Left ventricle myocardium superior (tissue), 1 donor: ENCODE measurements at places on chromosomes 3 and 15.

GRCh38 chr3:37030588-37030987 is 37.3 kb downstream of the MLH1 start:
- DNase-seq, result no peak

DNA sequence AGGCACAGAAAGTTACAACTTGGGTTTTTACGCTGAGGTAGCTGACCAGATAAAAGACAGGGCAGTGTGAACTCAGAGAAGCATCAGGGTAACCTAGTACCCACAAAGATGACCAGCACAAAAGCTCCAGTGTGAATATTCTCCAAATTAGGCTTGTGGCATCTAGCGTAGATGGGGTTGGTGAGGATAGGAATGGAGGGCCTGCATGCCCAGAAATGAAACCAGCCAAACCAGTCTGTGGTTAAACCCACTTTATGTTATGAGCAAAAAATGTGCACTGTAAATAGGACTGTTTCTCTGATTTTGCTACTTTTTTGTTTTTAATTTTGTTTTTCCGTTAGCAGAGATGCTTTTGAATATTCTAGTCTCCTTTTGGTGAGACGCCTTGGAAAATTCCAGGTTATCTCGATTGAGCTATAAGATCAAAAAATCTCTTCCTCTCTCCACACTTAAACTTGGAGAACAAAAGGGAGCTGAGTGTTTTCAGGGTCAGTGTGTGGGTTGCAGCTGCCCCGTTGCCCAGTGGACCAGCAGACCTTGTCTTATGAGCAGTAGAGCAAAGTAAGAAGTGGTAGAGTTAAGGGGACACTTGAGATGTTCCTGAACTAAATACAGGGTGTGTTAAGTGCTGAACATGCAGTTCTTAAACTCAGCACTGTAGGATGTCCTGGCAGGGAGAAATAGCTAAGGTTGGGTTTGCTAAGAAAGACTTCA is 132.9 kb downstream of the C3orf38 start:
- no peak for DNase-seq

GRCh38 chr3:105745046-105745445 is 123.8 kb downstream of the CBLB start:
- DNase-seq, result no peak

DNA sequence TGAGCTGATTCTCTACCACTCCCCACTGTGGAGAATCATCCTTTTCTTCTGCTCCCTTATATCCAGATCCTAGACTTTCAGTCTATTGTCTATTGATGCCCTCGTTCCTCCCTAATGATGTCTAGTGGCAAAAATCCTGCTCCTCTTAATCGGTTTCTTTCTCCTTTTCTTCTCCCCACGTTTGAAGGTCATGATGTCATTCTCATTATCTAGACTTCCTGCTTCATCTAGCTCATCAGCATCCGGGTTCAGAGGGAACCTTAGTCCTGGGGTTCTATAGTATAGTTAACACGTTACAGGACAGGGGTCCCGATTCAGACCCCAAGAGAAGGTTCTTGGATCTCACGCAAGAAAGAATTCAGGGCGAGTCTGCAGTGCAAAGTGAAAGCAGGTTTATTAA is 14.9 kb upstream of the ALDH1A2 start:
- DNase-seq, result no peak

- no peak for DNase-seq
Observed at GRCh38 chr3:143586576-143586975, 261.7 kb downstream of the SLC9A9 start.

- DNase-seq, result no peak
Observed at GRCh38 chr15:82950746-82951370, 1.7 kb downstream of the HOMER2 start.

DNA sequence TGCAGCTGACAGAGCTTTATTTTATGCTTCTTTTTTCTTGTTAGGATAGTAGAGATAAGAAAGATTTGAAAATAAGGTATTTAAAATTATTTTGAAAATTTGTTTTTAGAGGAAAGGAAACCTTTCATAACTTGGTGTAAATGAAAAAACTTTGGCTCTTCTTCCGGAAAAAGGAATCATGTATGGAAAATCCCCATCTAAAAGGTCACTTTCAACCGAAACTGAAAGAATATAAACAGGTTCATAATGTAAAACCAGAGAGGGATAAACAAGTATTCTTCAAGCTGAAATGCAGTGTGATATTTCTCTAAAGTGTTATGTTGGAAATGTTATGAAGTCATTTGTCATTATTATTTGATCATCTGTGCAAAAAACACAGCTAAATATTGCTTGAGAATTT is 246.8 kb downstream of the NFKBIZ start:
- no peak for DNase-seq

DNA sequence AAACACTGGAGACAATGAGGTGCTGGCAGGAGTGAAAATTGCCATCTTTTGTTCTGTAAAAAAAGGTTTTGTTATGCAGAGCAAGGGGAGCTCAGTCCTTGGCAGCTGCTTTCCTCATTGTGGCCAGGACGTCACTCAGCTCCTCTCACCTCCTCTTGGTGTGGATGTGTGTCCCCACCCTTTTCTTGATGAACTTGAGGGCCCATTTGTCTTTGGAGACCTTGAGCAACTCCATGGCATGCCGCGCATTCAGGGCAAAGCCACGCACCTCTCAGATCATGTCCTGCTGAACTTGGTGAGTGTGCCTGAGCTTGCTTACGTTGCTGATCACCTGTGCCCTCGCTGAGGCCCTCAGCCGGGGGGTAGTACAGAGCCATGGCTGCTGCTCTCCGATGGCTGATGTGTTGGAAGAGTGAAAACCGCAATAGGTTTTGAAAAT is 24.5 kb upstream of the BDH1 start:
- no peak for DNase-seq

DNA sequence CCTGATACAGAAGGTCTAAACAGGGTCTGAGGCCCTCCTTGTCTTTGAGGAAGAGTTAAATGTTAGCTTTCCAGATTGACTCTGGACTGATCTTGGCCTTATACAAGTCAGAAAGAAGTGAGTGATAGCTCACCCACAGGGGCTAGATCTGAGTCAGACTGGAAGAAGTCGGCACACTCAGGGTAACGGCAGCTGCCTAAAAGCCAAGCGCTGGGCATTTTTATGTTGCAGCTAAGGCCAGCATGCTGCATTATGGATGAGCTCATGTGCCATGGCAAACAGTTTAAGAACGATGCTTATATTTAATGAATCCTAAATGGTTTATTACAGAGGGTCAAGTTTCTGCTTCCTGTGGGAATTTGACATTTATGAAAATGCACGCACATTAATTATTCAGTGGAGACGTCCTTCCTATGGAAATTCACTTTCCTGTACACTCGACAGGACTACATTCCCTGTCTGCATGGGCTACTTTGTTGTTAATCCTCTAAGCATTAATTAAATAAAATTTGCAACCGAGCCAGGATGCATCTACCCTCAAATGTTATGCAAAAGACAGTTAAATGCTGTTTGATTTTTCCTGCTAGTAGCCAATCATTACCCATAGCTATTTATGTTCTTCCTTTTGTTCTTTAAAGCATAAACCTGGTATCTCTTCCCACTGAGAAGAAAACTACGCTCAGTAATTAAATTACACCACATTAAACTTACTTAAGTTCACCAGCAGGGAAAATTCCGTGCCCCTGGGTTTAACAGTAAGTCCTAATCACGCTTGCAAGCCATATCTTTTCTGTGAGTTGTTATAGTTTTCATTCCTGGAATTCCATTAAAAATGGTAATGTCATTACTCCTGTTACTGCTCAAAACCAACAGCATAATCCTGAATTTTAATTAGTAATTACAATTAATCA is 762.7 kb upstream of the CFAP20DC start:
- no peak for DNase-seq

DNA sequence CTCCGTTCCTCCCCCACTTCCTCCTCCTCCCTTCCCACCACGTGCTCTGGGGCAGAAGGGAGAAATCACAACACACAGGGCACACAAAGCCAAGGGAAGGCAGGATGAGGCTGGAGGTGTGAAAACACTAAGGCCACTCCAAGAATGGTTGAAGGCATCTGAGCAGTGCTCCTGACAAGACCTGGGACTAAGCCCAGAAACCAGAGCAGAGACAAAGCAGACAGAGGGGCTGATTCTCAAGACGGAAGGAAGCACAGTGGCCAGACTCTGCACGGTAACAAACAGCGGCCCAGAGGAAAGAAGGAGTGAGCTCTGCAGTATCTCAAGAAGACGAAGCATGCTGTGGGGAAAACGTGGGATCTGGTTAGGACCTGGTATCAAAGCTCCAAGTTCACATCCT is 78.1 kb downstream of the ADCY5 start:
- DNase-seq, result no peak

GRCh38 chr3:38782148-38782547 is 33.9 kb downstream of the SCN10A start:
- no peak for DNase-seq

DNA sequence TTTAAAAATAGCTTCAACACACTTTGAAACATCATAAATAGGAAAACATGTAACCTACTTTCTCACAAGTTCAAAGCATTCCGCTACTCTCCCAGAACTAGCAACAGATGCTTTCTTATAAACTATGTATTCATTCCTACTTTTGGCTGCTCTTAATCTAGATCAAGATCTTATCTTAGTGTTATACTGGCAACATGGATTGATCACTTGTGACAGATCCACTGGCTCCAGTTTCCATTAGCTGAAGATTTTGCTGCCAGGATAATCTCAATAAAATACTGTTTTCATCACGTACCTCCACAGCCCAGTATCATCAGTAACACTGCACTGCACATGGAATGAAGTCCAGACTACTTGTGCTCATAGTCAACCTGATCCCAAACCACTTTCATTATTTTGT is 491.7 kb upstream of the AGTR1 start:
- DNase-seq, result no peak

DNA sequence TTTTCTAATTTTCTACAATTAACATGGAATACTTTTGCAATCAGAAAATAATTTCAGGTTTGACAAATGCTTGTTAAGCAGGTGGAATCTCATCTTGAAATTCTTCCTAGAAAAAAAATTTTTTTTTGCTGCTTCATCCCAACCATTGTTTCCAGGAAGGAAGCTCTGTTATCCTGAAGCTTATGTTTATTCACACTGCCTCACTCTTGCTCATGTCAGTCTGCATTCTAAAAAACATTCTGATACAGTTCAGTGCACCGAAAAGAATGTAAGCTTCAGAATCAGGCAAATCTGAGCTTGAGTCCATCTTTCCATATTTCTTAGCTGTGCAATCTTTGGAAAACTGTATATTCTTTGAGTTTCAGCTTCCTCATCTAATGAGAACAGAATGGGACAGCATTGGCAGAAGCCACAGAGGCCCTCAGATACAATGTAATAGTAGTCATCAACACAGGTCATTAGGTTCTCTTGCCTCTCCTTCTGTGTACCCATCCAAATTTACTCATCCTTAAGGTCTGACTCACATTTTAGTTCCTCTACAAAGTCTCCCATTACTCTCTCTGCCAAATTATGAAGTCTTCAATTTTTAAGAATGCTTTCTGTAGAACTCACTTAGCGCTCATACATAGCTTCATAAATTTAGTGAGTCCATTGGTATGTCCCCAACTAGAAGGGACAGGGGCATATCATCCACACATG is 881.8 kb upstream of the NR2F2 start:
- no peak for DNase-seq

DNA sequence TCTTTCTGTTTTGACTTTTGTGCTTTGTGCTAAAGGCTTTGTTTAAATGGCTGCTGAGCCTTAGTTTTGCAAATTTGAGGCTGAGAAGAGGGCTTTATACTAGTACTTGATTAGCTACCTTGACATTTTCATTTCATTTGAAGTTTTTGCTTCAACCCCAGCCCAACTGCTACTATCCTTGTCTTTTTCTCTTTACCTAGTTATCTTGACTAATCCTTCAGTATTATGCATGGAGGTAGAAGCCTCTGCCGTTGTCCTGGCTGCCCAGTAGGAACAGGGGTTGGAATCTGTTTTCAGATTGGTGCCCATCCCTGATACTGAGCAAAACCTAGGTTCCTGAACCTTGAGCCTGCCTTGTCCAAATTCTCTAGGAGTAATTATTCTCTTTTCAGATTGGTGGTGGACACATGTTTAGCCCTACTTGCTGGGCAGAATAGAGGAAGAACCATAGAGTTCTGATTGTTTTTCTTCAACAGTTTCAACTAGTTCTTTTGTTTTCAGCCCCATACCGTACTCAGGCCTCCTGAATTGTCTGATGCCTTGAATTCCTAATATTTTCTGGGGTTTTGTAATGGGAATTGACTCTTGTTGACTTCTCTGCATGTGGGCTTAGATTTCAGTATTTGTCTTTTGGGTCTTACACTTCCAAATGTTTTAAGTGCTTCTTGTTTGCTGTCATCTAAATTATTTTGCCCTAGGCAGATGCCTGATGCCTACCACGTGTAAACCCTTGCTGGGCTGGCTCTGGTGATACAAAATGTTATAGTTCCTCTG is 143.2 kb downstream of the DOCK3 start:
- DNase-seq, result no peak

GRCh38 chr15:64519897-64520296 is 59.5 kb downstream of the ZNF609 start:
- no peak for DNase-seq

DNA sequence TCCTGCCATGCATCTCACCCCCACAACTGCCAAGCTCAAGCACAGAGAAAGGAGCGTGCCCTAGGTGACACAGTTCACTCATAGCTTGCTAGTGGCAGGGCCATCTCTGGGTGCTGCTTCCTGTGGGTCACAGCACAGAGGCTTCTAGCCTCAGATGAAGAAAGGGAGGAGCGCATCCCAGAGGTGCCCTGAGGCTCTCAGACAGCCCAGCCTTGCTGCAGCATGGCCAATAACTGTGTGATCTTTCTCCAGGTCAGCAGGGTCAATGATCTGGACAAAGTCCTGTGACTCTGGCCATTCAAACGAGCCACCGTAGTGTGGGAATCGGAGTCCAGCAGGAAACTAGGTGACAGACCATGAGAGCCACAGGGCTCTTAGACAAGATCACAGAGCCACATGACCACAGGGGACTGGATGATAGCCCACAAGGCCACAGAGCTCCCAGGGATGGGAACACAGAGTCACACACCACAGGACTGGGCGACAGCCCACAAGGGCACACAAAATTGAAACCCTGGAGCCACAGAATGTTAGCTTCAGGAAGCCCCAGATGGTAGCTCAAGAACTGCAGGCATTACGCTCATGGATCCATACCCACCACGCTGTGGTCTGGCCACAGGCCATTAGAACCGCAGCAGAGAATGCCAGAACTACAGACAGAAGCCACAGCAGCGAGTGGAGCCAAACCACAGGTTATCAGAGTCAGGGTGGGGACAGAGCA is 25.9 kb upstream of the GRIP2 start:
- DNase-seq, result no peak

DNA sequence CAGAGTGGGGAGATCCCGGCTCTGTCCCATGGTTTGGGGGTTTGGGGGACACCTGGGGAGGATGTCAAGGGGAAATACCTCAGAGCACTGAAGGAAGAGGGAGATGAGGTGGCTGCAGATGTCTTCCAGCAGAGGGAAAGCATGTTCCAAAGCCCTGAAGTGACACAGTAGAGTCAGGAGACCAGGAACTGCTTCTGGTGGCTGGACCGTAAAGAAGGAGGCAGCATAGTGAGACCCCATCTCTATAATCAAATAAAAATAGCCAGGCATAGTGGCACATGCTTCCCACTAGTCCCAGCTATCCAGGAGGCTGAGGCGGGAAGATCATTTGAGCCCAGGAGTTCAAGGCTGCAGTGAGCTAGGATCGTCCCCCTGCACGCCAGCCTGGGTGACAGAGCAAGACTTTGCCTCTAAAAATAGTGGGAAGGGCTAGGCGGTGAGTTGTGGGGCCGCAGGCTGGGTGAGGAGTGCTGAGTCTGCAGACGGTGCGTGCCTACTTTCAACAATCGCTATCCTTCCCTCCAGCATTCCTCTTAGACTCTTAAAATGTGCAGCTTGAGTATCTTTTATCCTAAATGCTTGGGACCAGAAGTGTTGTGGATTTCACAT is 26.2 kb downstream of the HES1 start:
- no peak for DNase-seq

GRCh38 chr15:65333148-65333820 is 28.8 kb downstream of the RNU5B-1 start:
- DNase-seq, result no peak

GRCh38 chr15:55277715-55278114 is 11.9 kb downstream of the RAB27A start:
- no peak for DNase-seq
